ENCODE measurements at places on chromosomes 12 and 14.

DNA sequence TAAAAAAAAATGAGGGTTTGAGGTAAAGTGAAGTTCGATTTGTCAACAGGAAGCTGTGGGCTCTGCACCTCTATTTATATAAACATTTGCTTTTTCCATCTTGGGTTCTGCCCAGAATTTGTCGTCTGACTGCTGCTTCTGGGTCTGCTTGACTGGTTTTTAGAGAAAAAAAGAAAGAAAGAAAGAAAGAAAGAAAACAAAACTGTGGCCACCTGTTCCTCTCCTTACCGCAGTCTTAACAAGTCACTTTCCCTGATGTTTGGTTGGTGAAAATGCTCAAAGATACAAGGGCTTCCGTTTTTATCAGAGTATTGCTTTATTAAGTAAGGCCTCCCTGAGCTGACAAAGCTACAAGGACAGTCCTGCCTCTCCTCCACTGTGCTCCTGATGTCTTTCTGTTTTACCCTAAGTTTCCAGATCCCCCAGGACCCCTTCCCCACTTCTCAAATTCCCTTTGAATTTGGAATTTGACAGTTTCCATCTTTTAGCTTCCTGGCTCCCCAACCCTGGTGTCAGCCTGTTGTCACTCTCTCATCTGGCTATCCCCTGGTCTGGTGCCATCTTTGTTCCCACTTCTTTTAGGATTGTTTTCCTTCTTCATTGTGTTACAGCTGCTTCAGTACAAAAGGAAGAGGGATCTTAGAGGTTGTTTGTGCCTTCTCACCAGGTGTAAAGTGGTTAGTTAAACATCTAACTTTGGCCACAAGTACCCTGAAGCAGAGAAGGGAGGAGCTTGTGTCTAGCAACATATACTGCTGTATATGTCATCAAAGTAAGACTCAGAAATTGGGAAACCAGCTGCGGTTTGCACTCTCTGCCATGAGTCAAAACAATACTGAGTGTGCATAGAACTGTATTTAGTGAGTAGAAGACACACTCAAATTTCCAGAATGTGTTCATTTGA lies 18.0 kb downstream of the MFAP5 start:
- DNase-seq: peak; percentile 11

GRCh38 chr12:4849115-4849541 lies 60.6 kb upstream of the KCNA1 start:
- peak; percentile 37 for DNase-seq

DNA sequence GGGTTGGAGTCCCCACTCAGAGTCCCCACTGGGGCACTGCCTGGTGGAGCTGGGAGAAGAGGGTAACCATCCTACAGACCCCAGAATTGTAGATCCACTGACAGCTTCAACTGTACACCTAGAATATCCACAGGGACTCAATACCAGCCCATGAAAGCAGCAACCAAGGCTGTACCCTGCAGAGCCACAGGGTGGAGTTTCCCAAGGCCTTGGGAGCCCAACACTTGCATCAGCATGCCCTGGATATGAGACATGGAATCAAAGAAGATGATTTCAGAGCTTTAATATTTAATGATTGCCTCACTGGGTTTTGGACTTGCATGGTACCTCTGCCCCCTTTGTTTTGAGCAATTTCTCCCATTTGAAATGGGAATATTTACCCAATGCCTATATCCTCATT lies 80.4 kb downstream of the RASSF9 start:
- peak; percentile 6 for DNase-seq

GRCh38 chr12:52884526-52885293 lies 20.2 kb downstream of the KRT8 start:
- DNase-seq: peak; percentile 74

All from kidney tubule cell (primary cell).